Stimulated activated CD4-positive, alpha-beta T cell treated with anti-CD3 and anti-CD28 coated beads, Interleukin-15, amount 100 ng/mL, for 24 hours (primary cell): ENCODE measurements at places on chromosomes 4 and X.

- no peak for DNase-seq
Measured at GRCh38 chr4:159026329-159026728, 76.5 kb upstream of the RAPGEF2 start.

- DNase-seq, result no peak
Measured at GRCh38 chrX:128518508-128518907, 466.3 kb upstream of the ACTRT1 start.

DNA sequence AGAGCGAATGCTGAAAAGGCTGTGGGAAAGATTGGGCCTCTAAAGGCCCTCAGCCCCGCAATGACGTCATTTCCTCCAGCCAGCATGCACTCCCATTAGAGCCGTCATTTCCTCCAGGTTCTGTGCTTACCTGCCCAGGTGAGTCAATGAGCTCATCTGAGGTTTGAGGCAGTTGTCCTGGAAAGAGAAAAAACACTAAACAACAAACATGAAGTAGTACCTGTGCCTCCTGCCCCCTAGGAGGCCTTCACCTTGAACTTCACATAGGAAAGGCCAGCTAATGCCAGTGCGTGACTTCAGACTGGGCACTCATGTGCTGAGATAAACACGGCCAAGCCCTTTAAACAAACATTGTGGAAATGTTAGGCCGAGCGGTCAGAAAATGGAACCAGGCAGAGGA is 55.9 kb downstream of the FHDC1 start:
- DNase-seq, result no peak

GRCh38 chrX:10548688-10549087 is 71.7 kb downstream of the MID1 start:
- no peak for DNase-seq

DNA sequence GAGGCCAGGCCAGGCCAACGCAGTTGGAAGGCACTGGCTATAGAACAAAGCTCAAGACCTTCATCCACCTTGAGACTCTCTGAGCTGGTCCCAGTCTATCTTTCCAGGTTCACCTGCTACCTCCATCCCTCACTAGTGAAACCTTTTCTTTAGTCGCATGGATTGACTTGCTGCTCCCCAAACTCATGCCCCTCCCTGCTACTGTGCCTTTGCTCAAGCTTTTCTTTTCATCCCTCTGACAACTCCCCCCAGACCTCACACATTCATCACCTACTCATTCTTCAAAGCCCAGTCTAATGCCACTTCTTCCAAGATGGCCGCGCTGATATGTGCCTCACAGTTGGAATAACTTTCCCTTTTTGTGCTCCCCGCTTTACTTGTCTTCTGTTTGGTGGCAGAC is 58.0 kb downstream of the CNGA2 start:
- no peak for DNase-seq

DNA sequence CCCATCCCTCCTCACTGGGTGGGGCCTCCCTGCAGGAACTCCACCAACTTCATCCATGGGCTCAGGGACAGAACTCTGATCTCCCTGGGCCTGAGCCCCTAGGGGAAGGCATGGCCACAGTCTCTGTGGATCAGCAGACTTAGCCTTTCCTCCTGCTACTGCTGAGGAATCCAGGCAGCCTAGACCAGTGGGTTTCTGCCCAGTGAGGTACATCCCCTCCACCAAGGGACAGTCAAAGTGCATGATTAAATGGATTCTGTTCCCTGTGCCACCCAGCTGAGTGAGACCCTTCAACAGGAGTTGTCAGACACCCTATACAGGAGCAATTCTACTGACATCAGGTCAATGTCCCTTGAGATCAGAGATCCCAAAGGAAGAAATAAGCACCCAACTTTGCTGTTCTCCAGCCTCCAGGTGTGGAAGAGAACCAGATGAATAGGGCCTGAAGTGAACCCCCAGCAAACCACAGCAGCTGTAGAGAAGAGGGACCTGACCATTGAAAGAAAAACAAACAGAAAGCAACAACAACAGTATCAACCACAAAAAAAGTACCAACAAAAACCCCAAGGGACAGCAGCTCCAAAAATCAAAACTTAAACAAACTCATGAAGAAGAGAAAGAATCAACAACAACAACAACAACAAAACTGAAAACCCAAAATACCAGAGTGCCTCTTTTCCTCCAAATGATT is 84.8 kb downstream of the CHIC1 start:
- DNase-seq, result no peak

DNA sequence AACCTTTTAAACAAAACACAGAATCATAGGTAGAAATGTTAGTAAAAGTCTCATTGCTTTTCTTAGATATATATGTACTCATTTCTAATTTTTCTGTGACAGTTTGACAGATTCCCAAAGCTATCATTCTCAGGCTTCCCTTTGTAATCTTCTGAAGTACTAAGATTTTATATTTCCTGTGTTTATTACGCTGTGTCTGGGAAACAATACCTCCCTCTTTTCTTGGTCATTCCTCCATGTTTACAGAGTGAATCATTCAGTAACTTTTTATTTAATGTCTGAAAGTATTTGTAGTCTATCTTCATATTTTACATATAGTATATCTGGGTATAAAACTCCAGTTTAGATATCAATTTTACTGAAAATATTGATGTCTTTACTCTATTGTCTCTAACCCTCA is 1826.3 kb upstream of the IGFBP7 start:
- no peak for DNase-seq

- no peak for DNase-seq
Measured at GRCh38 chr4:141002323-141002805, 130.9 kb downstream of the RNF150 start.

DNA sequence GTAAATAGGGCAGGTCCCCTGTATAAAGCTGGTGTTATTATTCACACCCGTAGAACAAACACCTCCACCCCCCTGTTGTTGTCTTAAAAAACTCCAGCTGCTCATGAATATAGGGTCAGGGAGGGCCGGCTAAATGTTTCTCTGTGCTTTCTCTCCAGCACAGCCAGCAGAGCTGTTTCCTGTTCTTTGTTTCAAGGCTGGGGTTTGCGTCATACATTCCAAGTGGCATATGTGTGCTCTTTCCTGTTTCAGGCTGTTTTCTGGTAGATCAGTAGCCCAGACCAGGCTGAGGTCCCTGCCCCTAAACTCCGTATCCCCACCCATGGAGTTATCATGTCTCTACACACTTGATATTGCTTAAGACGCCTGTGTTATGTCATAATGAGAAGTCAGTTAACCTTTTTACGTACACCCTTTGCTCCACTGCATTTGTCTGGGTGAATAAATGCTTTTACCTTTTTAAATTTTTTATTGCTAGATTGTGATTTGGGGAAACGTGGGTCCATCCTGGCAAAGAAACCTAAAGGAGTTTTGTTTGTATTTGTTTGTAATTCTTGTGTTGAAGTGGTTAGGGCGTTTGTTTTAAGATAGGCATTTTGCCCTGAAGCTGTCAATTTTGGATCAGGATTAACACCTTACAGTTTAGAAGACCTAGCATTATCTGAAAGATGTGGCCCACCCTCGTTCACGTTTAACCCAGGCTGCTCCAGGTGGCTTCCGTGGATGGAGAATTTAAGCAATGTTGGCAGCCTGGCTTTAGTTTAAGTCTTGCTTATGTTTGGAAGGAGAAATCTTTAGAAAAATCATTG is 3.3 kb downstream of the KLF3 start:
- peak; percentile 52 for DNase-seq

DNA sequence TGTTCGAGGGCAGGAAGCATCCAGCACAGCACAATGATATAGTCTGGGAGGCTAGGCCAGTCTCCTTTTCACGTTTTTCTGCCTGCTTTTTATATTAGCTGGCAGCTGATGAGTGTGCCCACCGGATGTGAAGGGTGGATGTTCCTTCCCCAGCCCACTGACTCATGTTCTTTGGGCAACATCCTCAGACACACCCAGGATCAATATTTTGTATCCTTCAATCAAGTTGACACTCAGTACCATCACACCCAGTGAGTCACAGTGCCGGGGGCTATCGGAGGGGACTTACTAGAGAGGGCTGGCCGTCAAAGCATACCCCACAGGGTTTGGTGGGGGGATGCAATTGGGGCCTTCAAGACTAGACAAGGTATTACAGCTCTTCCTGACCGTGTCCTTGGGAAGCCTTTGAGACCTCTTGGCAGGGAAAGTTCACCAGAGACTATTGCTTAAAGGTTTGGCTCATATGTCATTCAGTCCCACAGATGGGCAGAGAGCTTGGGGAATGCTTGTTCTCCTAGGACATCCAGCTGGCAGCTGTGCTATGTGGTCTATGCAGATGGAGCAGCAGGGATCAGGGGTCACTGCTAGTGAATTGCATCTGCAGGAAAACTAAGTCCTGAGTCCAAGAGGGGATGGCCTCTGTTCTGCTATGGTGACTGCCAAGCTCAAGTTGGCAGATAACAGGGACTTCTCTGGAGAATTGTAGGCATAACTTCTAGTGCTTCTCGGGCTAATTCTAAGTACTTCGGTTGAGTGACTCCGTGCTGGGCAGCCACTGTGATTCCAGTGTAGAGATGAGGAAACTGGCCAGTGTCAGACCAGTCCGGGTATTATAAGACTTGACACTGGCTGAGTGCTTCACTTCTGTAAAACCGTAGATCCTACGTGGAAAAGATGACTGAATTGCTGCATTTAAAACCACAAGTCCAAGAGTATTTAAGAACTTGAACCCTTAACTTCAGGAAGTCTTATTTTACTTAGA is 12.9 kb upstream of the WDR1 start:
- DNase-seq, result no peak

DNA sequence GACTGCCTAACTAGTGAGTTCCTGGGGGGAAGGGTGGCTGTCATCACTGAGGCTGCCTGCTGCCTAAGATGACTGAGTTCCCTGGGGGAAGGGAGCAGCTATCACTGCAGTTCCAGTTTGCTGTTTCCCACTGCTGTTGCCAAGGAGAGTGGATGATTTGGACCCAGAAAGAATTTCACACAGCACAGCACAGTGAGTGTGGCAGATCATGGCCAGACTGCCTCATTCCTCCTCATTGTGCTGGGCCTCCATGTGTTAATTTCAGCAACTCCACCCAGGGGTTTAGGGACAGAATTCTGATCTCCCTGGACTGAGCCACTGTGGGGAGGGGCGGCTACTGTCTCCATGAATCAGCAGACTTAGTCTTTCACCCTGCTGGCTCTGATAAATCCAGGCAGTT is 125.0 kb downstream of the TEX13C start:
- no peak for DNase-seq

DNA sequence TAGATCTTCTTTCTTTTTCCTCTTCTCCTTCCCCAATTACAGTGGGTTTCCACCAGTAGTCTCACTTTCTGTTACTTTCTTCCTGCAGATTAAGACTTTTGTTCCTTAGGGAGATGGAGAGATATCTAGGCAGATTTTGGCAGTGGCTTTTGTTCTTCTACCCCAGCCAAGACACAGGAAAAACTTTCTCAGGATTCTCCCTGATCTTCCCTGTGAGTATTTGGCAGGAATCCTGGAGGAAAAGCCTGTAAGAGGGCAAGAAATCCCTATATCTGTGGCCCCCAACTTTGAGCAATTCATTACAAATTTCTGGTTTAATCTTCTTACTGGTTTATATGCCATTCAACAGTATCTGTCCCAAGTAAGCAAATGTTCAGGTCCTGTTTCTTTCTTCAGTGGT is 21.9 kb downstream of the SLC9A7 start:
- no peak for DNase-seq

- no peak for DNase-seq
Measured at GRCh38 chrX:135421932-135422809, at the start of gene SMIM10L2A. TSS of gene SMIM10L2A (plus strand) at chrX:135421944. CDS start at chrX:135422132, 188 bp downstream.

GRCh38 chr4:173506597-173507211 is 23.3 kb downstream of the HAND2 start:
- DNase-seq, result no peak

- DNase-seq, result no peak
Measured at GRCh38 chrX:13717700-13718472, 16.5 kb downstream of the TRAPPC2 start.

- DNase-seq, result no peak
Measured at GRCh38 chr4:102008711-102009110, 218.2 kb downstream of the BANK1 start.

GRCh38 chrX:7119950-7120877 is 27.3 kb upstream of the STS start:
- DNase-seq, result no peak

DNA sequence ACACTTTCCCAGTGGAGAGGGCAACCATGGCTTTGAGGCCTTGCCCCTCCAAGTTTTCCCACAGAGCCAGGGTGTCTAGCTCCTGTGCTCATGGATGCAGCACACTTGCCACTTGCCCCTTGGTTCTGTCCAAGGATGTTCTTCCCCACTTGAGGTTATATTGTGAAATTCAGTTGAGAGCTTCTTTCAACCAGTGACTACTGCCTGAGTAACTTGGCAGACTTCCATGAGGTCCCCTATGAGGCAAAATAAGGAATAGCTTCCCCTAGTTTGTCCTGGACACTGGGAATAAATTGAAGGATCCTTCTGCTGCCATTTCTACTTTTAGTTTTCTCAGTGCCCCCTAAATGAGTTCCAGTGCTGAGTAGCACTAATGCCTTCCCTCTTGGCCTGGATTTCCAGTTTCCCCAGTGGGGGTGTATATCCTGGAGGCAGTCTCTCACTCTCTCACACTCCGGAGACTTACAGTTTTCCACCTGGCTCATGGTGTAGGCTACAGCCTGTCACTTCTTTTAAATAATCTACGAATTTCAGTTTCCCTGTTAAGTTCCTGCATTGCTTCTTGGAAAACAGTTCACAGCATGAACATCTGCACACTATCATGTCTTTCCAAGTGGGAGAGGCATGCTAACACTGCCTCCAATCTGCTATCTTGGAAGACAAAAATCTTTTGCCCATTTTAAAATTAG is 36.4 kb upstream of the ADH4 start:
- DNase-seq, result no peak

DNA sequence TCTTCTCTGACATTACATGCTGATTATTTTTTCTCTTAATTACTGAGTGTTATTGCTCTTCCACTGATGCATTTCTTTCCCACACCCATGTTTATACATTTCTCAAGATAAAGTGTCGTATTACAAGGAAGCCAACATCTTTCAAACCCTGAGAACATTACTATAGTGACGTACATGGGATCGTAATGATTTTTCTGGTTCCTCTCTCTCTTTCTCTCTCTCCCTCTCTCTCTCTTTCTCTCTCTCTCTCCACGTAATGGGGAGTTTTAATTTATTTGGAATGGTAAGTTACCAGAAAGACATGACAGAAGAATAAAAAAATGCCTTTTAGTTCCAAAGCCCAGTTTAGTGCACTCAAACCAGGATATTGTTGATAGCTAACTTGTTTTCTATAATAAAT is 40.4 kb upstream of the MAPK10 start:
- DNase-seq, result no peak

DNA sequence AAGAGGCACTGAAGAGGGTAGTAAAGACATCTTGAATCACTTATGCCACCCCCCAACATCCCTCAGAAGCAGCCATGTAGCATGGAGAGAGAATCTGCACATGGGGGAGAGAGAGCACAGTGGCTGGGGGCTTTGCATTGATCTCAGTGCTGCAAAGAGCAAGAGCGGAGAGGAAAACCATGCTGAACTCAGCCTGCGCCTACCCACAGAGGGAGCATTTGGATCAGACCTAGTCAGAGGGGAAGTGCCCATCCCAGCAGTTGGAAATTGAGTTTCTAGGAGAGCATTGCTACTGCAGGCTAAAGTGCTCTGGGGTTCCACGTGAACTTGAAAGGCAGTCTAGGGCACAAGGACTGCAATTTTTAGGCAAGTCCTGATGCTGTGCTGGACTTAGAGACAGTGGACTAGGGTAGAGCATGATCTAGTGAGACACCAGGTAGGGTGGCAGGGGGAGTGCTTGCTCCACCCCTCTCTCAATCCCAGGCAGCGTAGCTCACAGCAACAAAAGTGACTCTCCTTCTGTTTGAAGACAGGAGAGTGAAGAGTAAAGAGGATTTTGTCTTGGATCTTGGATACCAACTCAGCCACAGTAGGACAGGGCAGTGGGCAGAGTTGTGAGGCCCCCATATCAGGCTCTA is 9.0 kb upstream of the PROM1 start:
- no peak for DNase-seq
